ENCODE measurements at places on chromosomes 6 and 20.

DNA sequence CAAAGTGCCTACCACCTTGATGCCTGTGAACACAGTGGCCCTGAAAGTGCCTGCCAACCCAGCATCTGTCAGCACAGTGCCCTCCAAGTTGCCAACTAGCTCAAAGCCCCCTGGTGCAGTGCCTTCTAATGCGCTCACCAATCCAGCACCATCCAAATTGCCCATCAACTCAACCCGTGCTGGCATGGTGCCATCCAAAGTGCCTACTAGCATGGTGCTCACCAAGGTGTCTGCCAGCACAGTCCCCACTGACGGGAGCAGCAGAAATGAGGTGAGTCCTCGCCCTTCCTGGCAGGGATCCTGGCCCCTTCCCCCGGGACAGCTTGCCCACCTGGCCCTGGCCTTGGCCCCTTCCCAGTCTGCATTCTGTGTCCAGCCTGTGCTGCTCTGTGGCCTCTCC, 17.9 kb downstream of the MAVS start:
- DNase-seq, result no peak

DNA sequence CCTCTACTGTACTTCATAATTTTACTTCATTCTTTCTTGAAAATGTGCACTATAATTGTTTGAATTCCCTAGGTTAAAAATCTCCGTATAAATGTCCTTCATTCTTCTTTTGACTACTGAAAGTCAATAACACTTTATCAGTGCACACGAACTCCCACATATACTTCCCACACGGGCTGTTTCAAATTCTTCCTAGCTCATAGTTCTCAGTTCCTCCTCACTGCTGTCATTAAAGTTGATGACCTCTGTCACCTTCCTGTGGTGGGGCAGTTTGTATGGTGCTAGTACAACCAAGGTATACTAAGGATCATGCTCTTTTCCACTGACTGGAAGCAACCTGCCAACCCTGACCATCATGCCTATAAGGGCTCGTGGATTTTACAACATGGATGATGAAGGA, 40.0 kb upstream of the CD2AP start:
- no peak for DNase-seq

DNA sequence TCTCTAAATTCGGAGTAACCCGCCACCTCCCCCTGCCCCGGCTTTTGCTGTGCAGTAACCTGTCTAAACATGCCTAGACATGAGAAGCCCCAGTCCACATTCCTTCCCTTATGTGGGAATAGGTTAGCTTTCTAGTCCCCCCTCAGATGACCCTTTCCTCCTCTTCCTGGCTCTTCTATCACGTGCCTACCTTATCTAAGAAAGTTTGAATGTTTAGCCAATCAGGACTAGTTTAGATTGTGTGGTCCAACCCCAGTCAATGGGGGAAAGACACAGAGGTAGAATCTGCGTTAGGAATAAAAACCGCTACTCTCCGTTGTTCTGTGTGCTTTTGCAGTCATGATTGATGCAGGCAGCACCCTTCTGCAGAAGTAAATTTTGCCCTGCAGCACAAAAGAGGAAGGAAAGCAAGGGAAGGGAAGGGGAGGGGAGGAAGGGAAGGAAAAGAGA, 69.0 kb upstream of the CD93 start:
- DNase-seq, result no peak

- peak; percentile 40 for DNase-seq
Observed at GRCh38 chr20:59515013-59515905, 89.1 kb upstream of the PHACTR3 start.

GRCh38 chr20:34515484-34516246, 557 bp upstream of the DYNLRB1 start:
- peak; percentile 71 for DNase-seq

GRCh38 chr20:33192912-33193501, 24.1 kb upstream of the BPIFA3 start:
- DNase-seq, result no peak

DNA sequence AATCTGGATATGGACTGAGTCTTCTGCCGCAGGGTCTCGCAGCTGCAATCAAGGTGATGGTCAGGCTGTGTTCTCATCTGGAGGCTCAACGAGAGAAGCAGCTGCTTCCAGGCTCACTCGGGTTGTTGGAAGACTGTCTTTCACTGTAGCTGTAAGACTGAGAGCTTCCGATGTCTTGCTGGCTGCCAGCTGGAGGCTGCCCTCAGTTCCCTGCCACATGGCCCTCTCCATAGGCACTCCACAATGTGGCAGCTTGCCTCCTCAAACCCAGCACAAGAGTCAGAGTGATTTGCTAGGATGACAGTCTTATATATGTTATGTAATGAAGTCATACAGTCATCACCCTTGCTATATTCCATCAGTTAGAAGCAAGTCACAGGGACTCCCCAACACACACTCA, 290.5 kb upstream of the CDYL start:
- no peak for DNase-seq

- no peak for DNase-seq
Observed at GRCh38 chr6:66499851-66500250, 792.8 kb upstream of the EYS start.

DNA sequence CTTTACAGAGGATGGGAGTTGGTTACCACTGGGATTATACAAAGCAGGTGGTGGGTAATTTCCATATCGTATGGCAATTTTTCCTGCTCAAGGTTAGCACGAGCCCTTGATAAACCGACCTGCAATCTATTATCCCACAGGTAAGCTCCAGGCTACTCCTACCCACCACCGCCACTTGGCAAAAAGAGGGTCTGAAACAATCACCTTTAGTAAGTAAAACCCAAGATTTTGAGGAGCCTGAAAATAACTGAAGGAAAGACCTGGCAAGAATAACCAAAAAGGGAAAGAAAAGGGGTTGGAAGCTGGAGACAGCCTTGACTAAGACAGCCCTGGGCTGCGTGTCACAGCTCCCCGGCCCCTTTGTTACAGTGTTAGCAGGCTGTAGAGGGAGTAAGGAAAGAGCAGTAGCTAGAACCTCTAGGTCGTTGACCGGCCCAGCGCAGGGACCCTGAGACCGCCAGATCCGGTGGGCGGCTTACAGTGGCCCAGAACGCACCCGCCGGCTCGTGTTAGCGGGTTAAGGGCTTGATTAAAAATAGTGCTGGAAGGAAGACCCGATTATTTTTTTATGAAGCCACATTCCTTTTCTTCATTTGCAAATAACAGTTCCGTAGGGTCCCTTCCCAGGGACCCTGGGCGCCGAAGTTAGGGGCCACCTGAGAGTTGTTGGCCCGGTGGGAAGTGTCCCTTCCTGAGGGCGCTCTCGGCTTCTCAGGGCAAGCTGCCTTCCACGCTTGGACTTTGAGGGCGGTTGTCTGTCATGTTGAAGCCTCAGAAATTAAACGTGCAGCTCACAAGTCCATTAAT, 30.5 kb downstream of the TFAP2B start:
- no peak for DNase-seq

DNA sequence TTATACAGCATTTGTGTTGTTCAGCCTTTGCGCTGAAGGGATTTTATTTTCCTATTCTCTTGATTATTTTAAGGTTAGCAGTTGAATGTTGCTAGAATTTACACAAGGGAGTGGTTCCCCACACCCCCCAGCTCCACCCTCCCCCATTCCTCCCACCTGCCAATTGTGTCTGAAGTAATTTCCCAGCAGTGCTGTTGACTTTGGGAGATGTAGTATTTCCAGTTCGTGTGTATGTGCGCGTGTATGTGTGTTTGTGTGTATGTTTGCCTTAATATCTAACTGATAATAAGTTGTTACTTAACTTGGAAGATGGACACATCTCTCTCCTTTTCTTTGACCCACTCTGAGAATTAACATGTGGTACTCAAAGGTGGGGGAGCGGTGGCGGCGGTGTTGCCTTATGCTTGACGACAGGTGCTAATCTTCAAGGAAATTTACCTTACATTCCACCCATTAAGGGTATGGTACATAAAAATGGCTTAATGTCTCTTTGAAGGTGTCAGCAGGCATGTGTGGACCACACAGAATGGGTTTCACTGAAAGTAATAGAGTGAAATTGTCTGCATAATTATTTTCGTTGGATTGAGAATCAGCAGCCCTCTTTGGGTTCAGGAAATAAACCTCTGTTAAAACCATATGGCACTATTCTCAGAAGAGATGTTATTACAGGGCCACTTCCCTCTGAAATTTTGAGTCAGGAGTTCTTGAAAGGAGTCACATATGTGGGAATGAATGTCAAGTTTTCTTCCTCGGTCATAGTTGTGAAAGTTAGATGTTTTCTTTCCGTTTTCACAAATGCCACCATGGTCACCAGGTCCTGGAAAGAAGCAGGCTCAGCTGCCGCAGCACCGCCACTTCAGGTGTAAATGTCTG, 95.6 kb upstream of the SUPT3H start:
- no peak for DNase-seq

DNA sequence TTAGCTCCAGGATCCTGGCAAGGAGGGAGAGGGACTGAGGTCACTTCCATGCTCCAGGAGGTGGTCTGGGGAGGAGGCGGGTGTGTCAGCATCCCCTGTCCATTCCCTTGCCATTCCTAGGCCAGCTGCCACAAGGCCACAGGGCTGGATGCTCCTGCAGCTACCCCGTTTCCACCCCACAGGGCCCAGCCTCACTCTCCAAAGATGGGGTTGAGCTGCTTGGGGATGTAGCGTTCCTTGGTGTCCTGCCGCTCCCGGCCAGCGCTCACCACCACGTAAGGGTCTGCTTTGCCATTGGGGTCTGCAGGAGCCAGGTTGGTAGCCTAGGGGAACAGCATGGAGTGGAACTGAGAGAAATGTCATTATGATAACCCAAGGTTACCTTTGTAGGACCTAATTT, 23.0 kb downstream of the ERGIC3 start:
- DNase-seq, result no peak

DNA sequence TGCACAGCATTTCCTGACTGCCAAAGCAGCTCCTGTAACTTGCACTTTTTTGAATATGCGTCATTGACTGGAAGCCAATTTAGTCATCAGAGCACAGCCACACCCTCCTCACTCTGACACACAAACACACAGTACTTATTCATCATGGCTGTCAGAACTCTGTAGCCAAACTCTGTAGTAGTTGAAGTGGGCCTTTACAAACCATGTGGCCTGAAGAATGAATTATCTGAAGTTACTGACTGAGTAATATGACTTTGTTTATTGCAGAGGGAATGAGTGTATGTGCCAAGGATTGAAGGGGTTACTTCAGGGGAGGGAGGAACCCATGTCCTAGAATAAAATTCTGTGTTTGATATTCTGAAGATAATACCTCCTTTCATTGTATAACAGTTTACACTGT, 102.7 kb downstream of the FIG4 start:
- peak; percentile 51 for DNase-seq

GRCh38 chr6:27865850-27866356, 46.3 kb downstream of the OR2B2 start:
- peak; percentile 77 for DNase-seq

DNA sequence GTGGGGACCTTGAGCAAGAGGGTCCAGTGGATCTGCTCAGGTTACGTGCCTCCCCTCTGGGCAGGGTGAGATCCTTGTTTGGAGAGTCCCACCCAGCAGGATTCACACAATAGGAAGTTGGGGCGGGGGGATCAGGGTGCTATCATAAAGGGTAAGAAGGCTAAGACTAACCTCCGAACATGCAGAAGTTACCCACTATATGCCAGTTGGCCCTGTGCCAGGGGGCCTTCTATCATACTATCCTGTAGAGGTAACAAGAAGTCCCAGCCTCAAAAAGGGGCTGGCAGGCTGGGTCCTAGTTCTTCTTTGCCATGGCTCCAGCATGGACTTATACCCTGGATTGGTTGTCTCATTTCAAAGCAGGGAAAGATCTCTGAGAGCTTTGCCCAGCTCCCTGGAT, 94.1 kb downstream of the CDH26 start:
- DNase-seq, result no peak

- no peak for DNase-seq
Observed at GRCh38 chr20:32193996-32194395, 13.5 kb downstream of the PLAGL2 start.

DNA sequence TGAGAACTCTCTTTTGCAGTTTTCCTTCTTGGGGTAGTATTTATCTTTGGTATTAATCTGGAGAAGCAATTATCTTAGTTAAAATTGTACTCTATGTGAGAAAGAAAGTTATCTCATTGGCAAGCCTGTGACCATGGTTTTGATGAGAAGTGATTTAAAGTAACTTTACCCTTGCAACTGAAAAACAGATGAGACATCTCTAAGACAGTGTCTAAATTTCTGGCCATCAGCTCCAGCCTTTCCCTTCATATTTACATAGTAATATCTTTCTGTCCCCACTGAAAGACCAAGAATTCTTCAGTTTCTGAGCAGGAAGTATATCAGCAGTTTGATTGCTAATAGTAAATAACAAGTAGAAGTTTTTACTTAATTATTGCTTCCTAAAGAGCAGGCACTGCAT, 386.1 kb upstream of the SYNCRIP start:
- no peak for DNase-seq

- no peak for DNase-seq
Observed at GRCh38 chr20:11305406-11305805, 612.3 kb upstream of the BTBD3 start.
